Posterior vena cava (tissue), 2 donors: ENCODE measurements at places on chromosomes 6 and 20. TPM values are rescaled to one million over a fixed set of nuclear protein-coding genes. Genes with fewer than 3 reads are reported as not detected.

POU5F1 gene
- total RNA-seq = not detected

CD24 gene
- total RNA-seq = 3.0 TPM

ZBTB46 gene
- 6.8 TPM for total RNA-seq

CABLES2 gene
- 3.4 TPM for total RNA-seq

MYCT1 gene
- 13.2 TPM for total RNA-seq

SAPCD1 gene
- not detected for total RNA-seq

FRMD1 gene
- not detected for total RNA-seq

GRCh38 chr6:1315560-1316386, 3.9 kb downstream of the FOXQ1 start:
- DNase-seq = no peak

DNA sequence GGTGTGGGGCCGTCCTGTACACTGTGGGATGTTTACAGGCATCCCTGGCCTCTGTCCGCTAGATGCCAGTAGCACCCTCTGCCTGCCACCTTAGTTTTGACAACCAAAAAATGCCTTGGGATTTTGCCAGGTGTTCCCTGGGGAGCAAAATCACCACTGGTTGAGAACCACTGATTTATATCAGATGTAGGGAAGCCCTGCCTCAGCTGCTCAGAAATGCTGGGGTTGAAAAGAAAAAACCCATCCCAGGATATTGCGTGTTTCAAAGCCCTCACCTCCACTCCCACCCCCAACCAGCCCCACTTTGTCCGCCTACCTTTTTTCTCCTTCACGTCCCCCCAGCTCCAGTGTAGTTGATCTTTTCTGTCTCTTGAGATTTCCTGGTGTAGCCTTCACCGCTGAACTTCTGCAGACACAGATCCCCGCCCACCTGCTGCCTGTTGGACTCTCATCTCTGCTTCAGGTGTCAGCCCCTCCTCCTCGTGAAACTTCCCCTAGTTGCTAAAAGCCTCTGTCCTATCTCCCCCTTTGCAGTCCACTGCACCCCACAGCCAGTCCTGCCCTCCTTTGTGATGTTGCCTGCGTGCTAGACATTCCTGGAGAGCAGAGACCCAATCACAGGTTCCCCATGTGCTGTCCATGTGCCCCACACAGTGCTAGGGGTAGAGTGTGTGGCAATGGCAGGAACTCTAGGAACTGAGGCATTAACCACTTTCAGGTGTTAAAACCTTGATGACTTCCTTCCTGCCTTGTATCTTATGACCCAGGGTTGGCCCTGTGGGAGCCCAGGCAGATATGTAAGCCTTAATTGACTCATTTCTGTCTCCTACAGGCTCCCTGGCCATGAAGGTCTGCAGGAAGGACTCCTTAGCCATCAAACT, 98.9 kb downstream of the TBC1D7 start:
- DNase-seq = peak; percentile 66

DNA sequence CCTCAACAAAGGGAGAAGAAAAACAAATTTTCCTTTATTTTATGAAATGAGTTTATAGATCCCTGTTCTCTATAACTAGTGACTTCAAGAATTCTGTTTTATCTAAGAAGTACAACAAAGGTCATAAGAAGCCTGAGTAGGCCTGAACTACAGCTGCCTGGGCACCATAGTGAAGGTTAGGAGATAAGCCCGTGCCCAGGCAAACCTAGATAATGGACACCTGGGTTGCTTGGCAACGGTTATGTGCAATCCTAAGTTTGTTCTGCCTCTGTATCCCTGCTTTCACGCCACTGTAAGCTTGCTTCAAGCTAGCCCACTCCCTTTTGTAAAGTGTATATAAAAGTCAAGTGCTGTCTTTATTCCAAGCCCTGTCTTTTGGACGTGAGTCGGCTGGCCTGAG, 23.2 kb downstream of the SCGN start:
- no peak for DNase-seq

DNA sequence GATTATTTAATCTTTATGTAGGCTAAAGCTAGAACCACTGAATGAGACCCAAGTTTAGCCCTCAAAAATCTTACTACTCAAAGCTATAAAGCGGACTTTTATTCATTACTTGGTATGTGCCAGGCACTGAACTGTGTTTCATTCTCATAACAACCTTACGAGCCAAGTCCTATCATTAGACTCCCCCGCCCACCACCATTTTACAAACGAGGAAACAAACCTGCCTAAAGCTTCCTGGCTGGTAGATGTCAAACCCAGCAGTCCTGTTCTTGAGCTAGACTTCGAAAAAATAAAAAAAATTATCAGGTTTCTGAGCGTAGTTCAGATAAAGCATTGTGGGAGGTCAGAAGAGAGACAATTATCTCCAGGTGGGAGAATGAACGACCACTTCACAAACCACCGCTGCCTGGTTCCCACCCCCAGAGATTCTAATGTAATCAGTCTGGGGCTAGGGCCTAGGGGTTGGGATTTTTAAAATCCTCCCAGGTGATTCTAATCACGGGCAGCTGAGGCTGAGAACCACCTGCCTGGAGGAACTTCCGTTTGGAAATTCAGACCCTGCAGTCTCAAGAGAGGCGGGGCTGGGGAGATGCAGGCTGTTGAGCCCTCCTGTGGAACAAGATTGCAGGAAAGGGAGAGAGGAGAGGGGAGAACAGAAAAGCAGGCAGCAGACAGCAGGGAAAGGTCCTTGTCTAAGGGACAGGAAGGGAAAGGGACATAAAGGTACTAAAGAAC, 8.6 kb downstream of the ADTRP start:
- no peak for DNase-seq

DNA sequence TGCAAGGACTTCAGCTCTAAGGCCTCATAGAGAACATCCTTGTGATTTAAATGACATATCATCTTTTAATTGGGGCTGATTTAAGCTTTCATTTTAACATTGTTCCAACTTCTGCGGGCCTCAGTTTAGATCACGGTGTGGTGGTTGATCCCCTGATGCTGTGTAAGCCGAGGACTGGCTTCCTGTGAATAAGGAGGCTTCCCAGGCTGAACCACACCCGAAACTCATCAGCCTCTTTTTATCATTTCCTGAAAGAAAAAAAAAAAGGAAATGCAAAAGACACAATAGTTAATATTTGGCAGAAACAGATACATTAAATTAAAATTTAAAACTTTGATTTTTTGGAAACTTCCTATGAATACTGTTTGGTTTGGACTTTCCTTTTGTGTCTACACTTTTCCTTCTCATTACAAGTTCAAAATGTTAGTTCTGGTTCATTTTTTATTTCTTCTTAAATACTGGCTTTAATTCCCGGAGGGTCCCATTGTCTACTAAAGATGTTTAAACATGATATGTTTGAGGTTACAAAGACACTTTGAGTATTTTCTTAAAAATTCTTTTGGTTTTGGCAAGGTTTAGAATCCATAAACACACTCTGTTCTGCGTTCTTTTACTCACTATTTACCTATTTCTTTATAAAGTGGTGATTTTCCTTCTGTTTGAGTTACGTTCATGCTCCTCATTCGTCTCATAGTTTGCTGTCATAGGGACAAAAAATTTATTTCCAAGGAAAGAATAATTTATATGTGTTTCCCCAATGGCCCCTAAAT, 230.0 kb upstream of the SULF2 start:
- DNase-seq = no peak

DNA sequence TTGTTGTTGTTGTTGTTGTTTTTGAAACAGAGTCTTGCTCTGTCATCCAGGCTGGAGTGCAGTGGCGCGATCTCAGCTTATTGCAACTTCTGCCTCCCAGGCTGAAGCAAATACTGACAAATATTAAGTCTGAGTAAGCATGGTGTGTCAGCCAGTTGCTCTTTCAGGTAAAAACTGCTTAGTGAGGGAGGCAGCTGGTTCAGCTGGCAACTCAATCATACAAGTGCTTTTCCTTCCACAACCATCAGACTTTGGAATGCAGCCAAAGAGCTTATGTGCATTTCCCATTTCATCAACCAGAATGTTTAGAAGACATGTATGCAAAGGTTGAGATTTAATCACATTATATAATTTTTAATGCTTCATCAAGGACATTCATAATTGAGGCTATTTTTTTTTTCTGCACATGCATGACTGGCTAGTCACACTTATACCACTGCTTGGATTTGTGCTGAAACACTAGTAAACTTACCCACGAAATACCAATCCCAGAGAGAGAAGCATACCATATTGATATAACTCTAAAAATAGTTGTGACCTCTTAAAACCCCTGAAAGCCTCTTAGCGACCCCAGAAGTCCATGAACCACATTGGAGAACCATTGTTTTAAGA, 56.0 kb downstream of the CLIC5 start:
- no peak for DNase-seq

GRCh38 chr20:33964441-33964840, 29.3 kb upstream of the RALY start:
- no peak for DNase-seq

DNA sequence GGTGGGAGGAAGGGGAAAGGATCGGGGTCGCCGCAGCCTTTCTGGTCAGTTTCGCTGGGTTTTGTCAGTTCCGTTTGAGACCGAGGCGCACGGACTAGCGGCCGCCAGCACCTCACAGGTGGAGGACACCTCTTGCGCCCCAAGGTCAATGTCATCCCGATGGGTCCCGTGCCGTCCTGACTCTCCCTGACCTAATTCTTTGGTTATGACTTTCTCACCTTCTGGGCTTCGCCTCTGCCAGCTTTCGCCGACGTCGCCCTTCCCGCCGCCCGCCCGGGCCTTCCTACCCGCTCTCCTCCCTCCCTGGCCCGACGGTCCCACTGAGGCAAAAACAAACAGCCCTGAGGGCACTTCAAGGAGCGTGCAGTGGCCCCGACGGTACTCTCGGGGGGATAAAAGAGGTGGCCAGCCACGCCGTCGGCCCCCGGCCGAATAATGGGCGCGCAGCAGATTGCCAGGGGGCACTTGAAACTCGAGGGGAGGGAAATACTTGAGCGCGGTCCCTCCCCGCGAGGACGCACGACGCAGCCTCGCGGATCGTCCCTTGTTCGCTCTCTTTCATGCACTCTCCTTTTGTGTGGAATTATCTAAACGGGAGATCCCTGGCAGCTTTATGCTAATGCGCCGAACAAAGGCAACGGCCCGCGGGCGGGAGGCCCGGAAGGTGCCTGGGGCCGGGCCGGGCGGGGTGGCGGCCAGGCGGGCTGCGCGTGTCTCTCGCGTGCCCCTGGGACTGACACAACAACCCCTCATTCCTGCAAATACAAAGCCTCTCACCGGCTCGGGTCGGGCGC, 3.9 kb upstream of the INSM1 start:
- DNase-seq = no peak

DNA sequence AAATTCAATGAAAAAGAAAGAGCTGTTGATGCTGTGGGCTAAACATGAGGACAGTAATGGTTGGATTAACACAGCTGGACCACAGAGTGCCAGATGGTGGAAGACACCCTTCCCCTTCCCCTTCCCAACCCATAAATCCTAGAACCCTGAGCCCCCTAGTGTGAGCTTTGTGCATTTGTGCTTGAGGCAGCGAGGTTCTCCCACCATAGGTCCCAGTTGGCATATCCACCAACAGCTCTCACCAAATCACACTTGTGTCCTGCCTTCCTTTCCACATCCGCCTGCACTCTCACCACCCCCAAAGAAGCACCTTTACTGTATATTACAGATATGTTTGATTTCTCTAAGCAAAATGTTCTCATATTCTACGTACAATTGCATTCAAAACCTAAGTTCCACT, 32.8 kb upstream of the HBS1L start:
- DNase-seq = no peak

- DNase-seq = no peak
These were observed 1.4 kb upstream of the LAMA5 start for GRCh38 chr20:62368392-62368975.

GRCh38 chr6:132401618-132402285, 477 bp upstream of the MOXD1 start:
- DNase-seq = no peak

DNA sequence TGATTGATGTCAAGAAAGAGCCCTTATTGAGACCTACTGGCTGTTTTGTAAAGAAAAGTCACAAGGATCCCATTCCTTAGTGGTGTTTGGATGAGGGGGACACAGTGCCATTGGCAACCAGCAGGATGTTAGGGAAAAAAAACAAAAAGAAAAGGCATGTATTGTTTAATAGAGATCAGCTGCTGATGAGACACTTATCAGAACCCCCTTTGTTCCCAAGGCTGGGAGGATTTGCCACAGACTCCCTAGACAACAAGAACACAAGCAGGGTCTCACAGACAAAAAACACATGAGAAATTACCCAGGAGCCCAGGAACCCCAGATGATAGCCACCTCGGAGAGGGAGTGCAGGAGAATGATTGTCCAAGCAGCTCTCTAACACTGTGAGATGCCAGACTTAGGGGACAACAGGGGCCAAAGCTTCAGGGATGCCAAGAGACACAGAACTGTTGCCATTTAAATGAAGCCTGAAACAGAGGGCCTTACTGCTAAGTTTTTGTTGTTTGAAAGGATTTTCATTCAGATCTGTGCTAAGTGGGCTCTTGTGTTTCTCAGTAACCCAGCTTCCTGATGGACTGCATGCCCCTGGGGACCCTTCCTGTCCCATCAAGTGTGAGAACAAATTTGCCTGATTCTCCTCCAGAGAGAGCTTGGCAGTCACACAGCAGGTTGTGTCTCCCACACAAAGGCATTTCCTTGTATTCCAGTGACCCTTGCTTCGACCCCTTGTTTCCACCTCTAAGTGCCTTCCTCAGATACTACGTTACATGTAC, 48.7 kb upstream of the HEY2 start:
- DNase-seq = no peak
